Neural crest cell (in vitro differentiated cells): ENCODE measurements at places on chromosomes 12 and 14.

DNA sequence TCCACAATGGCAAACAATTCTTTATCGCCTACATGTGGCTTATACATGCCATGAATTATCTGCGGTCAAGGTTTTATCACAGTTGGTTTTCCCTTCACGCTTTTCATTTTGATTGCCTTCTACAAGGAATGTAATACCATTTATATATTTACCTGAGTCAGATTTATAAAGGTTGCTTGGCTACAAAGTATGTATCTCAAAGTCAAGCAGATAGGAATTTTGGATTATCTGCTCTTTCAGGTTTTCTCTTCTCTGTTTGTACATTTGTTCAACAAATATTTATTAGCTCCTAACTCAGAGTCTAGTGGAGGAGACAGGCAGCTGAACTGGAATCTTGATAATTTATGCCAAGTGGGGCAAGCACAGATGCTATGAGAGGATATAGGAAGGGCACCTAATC is 28.5 kb upstream of the CISTR start:
- no peaks in the 10 kb centered on the region for H3K36me3 ChIP-seq
- DNase-seq, result no peak
- peaks cover 95% of the 10 kb centered on the region for H3K27me3 ChIP-seq
- H3K4me1 ChIP-seq, result no peaks in the 10 kb centered on the region

DNA sequence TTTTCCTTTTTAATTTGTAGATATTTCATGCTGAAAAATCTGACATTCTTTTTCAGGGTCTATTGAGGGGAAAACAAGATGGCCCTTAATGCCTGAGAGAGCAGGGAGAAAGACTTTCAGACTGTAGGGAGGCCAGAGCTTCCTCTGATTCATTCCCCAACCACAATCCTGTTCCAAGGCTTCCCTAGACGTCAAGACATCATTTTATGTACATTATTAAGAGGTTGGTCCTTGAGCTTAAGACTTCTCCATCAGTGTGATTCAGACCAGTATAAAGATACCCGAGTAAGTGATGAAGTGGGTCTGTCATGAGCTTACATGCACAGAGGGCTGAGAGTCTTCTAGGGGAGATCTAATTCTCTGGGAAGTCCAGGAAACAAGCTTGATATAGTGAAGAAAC is 57.3 kb downstream of the AVPR1A start:
- H3K27me3 ChIP-seq, result peaks cover 4% of the 10 kb centered on the region
- no peak overlapping the region for H3K27ac ChIP-seq
- DNase-seq, result no peak
- no peaks in the 10 kb centered on the region for H3K36me3 ChIP-seq
- no peaks in the 10 kb centered on the region for H3K4me1 ChIP-seq

DNA sequence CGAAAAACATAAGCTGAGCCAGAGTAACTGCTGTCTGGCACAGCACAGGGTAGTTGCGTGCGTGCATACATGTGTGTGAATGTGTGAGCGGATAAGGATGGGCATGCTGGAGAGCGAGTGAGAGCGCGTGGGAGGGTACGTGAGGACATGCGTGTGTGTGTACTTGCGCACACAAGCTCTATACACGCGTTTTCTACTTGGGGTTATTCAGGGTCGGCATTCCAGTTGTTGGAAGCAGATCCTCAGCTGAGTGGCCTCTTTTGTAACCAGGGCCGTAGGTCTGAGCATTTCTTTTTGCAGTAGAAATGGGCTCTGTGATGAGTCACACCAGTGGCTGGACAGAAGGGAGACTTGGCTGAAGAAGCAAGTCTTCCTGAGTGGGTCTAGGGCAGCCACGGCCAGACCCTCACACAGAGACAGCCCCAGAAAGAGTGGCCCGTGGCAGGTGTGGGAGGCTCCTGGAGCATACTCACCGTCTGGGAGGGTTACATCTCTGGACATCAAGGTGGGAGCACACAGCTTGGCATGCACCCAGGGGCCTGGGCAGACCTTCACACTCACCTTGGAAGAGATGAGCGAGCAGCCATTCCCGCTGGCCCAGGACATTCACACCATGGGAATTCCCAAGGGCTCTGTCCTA is 78.0 kb downstream of the LRRC74A start:
- no peaks in the 10 kb centered on the region for H3K27me3 ChIP-seq
- H3K4me3 ChIP-seq, result no peak overlapping the region
- no peaks in the 10 kb centered on the region for H3K36me3 ChIP-seq
- DNase-seq, result no peak
- H3K27ac ChIP-seq, result no peak overlapping the region

DNA sequence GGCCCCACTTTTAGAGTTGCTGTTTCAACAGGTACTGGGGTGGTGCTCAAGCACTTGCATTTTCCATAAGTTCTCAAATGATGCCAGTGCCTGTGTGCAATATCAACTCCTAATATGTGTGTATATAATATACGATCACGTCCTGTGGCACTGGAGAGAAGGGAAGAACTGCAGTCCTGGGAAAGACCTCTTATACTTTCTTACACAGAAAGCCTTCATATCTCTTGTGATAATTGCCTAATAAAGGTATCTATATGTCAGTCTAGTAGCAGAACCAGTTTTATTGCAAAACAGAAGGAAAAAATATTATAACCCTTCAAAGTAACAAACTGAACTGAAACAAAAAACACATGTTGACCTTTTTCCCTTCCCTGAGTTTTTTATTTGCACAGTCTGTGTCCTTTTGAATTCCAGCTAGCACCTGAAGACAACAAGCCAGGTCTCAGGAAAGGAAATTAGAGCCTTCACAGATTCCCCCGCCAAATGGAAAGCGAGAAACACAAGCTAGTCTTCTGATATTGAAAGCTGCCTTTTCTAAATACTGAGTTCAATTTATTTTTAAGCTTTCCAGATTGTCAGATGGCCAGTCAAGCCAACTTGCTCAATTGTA is 44.4 kb downstream of the IGF1 start:
- no peak overlapping the region for H3K27ac ChIP-seq
- peaks cover 22% of the 10 kb centered on the region for H3K4me1 ChIP-seq
- no peak overlapping the region for H3K4me3 ChIP-seq
- H3K36me3 ChIP-seq, result no peaks in the 10 kb centered on the region

- peaks cover 4% of the 10 kb centered on the region for H3K4me1 ChIP-seq
- peaks cover 17% of the 10 kb centered on the region for H3K27me3 ChIP-seq
- H3K4me3 ChIP-seq, result no peak overlapping the region
- no peak for DNase-seq
Observed at GRCh38 chr14:36013483-36013882, 163.0 kb downstream of the PTCSC3 start.
